ENCODE measurements at places on chromosomes 3 and 15. TPM values are rescaled to one million over a fixed set of nuclear protein-coding genes. Genes with fewer than 3 reads are reported as not detected.

LRRK1 gene
- total RNA-seq, result 24.9 TPM

ZMYND10 gene
- 14.2 TPM for total RNA-seq

TLR9 gene
- total RNA-seq, result 0.94 TPM

ARNT2 gene
- 38.2 TPM for total RNA-seq

DNA sequence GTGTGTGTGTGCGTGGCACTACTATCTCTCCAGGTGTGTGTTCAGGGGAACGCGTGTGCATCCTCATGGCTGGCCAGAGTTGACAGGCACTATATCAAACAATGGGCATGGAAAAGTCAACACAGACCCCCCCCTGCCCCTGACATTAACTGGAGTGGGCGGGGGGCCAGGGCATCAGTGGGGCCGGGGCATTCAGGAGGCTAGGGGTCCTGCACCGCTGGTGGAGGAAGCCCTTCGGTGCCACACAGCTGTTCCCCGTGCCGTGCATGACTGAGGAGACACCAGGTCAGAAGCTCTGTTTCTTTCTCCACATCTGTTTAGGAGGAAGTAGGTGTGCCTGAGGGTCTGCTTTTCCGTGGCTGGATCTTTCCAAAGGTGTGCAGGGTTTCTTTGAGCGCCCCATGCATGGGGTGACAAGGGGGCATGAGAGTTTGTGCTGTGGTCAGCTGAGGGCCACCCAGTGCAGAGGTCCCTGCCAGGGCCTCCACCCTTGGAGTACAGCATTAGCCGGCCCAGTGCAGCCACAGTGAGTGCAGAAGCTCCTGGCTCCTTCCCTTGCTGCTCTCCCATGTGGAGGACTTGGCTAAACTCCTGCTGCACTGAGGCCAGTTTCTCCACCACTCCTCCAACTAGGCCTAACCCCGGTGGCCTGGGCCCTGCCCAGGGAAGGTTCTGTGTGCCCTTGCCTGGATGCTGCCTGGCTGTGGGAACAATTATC, 7.5 kb downstream of the C3orf22 start:
- H3K4me3 ChIP-seq, result no peak overlapping the region
- H3K27ac ChIP-seq, result no peak overlapping the region
- H3K27me3 ChIP-seq, result no peaks in the 10 kb centered on the region
- H3K36me3 ChIP-seq, result no peaks in the 10 kb centered on the region
- DNase-seq, result peak; percentile 32

DNA sequence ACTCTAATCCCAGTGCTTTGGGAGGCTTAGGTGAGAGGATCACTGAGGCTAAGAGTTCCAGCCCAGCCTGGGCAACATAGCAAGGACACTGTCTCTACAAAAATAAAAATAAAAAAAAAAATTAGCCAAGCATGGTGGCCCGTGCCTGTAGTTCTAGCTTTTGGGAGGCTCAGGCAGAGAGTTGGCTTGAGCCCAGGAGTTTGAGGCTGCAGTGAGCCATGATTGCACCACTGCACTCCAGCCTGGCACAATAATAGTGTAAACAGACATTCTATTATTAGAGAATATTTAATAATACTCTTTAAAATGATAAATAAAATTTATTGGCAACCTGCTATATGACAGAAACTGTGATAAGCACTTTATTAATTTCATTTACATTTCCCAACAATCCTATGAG, 908.9 kb downstream of the TUSC7 start:
- no peaks in the 10 kb centered on the region for H3K4me1 ChIP-seq
- no peak for DNase-seq
- no peaks in the 10 kb centered on the region for H3K36me3 ChIP-seq
- no peaks in the 10 kb centered on the region for H3K27me3 ChIP-seq

DNA sequence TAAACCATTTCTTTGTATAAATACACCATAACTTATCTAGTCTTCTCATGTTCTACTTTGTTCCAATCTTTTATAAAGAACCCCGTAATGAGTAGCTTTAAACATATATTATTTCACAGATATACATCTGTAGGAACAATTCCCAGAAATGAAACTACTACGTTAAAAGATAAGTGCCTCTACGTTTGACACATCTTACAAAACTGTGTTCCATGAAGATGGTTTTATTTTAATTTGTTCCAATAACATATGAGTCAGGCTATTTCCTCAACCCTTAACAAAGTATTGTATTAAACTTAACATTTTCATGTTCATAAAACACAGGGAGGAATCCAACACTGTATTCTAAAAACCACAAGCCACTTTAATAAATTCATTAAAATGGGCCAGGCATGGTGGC, 52.9 kb downstream of the TRPM7 start:
- H3K36me3 ChIP-seq, result peaks cover 8% of the 10 kb centered on the region
- DNase-seq, result no peak
- H3K4me1 ChIP-seq, result no peaks in the 10 kb centered on the region
- H3K27ac ChIP-seq, result no peak overlapping the region

DNA sequence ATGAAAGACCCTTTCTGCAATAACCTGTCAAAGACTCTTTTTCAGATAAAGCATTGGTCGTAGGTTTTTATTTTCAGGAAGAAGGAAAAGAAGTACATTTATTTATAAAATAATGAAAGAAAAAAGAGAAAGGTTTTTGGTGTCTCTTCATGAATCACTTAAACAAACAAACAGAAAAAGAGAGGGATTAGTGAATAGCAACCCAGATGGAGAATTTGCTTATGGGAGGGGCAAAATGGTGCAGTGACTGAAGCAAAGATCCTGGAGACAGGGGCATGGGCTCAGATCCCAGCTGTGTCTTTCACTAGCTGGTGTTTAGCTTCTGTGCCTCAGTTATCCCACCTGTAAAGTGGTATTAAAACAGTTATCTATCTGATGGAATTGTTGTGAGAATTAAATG, 78.6 kb upstream of the PFN2 start:
- no peak overlapping the region for H3K27ac ChIP-seq
- no peaks in the 10 kb centered on the region for H3K27me3 ChIP-seq

DNA sequence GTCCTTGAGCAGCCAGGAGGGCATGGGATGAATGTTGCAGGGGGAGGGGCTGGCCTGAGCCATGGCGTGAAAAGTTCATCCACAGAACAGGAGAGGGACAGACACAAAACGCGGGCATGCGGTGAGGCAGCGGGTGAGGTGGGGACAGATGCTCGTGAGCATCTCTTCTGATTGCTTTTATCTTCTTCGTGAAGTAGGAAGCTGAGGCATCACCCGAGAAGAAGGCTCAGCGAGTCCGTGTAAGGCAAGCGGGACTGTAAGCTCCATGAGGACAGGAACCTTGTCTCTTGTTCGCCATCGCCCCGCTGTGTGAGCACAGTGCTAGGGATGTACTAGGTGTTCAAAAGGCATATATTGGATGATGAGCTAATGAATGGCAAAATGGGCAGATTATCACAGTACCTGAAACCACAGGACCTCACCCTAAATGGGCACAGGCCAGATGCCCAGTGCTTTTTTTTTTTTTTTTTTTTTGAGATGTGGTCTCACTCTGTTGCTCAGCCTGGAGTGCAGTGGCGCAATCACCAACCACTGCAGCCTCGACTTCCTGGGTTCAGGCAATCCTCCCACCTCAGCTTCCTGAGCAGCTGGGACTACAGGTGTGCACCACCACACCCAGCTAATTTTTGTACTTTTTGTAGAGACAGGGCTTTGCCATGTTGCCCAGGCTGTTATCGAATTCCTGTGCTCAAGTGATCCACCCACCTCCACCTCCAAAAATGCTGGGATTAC, 46.8 kb downstream of the CPN2 start:
- no peak for DNase-seq
- peaks cover 14% of the 10 kb centered on the region for H3K4me1 ChIP-seq
- no peaks in the 10 kb centered on the region for H3K36me3 ChIP-seq
- H3K4me3 ChIP-seq, result no peak overlapping the region

DNA sequence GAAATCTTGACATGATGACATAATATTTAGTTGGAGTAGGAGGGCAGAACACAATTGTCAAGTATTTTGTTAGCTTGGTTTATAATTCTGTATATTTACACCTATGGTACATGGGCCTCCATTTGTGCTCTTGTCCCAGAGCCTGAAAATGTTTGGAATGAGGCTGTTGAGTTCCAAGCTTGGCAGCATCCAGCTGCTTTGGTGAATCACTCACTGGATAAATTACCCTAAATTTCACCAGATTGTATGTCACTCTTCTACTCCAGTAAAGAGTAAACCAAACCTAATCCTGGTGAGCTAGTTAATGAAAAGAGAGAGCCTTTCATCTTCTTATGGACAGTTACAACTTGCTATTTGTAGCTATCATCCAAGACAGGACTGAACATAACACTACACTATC, 928.7 kb downstream of the DIPK2A start:
- H3K36me3 ChIP-seq, result no peaks in the 10 kb centered on the region
- no peaks in the 10 kb centered on the region for H3K4me1 ChIP-seq
- H3K4me3 ChIP-seq, result no peak overlapping the region
- no peak for DNase-seq
- no peak overlapping the region for H3K27ac ChIP-seq

- H3K36me3 ChIP-seq, result no peaks in the 10 kb centered on the region
- H3K4me1 ChIP-seq, result no peaks in the 10 kb centered on the region
- no peaks in the 10 kb centered on the region for H3K27me3 ChIP-seq
- no peak overlapping the region for H3K4me3 ChIP-seq
Observed at GRCh38 chr3:19248767-19249166, 100.5 kb downstream of the KCNH8 start.

DNA sequence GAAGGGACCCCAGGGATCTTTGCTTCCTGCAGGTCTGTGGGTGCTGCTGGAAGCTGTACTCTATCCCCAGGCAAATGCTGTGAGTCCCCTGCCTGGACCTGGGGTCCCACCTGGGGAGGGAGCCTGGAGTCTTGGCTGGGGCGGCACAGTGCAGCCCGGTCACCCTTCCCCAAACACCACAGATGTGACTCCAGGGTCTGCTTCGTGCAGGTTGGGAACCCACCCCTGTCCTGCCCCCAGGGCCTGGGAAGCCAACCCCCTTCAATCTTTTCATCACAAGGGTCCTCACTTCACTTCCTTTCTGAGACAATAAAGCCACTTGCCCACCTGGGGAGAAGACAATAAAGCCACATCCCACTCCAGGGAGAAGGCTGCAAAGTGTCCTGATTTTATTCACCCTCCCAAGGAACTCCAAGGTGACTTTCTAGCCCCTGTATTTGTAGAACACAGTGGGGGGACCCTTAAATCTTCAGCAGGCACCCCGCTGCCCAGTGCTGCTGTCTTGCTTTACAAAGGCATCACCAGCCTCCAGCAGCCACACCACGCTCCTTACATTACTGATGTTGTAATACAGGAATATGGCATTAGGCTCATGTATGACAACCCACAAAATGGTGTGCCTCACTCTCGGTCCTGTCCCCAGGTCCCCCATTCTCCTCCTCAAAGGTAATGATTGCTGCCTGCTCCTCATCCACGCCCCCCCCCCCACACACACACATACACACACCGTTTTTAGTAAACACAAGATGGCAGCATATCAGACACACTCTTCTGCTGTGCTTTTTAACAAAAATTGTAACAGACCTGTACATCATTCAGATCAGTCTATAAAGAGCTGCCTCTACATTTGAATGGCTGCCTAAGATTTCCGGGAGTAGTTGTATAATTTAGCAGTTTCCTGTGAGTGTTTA, 9.9 kb downstream of the C3orf22 start:
- H3K4me1 ChIP-seq, result no peaks in the 10 kb centered on the region
- no peak overlapping the region for H3K4me3 ChIP-seq
- H3K36me3 ChIP-seq, result no peaks in the 10 kb centered on the region
- H3K27me3 ChIP-seq, result no peaks in the 10 kb centered on the region

DNA sequence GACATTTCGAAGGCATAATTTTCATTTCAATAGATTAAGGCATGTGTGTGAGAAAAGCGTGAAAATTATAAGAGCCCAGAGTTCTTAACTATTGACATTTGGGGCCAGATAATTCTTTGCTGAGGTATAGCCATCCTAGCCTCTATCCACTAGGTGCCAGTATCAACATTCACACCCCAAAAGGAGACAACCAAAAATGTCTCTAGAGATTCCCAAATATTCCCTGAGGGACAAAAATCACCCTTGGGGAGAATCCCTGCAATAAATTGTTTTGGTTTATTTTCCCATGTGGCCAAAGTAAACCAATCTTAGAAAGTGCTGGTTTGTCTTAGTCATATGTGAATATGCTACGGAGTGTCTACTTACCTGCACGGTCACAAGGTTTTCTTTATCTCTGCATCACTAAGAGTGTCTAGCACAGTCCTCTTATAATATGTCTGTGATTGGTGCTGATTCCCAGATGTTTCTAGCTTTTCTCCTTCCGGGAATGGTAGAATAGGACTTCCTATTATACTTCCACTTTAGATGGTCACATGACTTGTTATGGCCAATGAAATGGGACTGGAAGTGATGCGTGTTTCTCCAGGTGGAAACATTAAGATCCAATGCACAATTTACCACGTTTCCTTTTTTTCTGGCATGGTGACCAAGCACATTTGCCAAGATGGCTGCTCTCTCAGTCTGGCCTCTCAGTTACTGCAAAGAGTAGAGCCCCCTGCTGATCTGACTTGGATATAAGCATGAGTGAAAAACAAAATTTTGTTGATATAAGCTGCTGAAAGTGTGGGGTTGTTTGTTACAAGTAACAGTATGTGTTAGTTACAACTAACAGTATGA, 8.0 kb upstream of the KBTBD8 start:
- H3K4me1 ChIP-seq, result no peaks in the 10 kb centered on the region
- H3K27ac ChIP-seq, result no peak overlapping the region
- no peak for DNase-seq
- no peaks in the 10 kb centered on the region for H3K27me3 ChIP-seq
- H3K36me3 ChIP-seq, result no peaks in the 10 kb centered on the region
- no peak overlapping the region for H3K4me3 ChIP-seq

- H3K4me3 ChIP-seq, result no peak overlapping the region
- H3K27ac ChIP-seq, result no peak overlapping the region
- DNase-seq, result no peak
- H3K4me1 ChIP-seq, result no peaks in the 10 kb centered on the region
- H3K36me3 ChIP-seq, result peaks cover 8% of the 10 kb centered on the region
- no peaks in the 10 kb centered on the region for H3K27me3 ChIP-seq
Observed at GRCh38 chr3:69210068-69210730, 87.8 kb upstream of the LMOD3 start.

DNA sequence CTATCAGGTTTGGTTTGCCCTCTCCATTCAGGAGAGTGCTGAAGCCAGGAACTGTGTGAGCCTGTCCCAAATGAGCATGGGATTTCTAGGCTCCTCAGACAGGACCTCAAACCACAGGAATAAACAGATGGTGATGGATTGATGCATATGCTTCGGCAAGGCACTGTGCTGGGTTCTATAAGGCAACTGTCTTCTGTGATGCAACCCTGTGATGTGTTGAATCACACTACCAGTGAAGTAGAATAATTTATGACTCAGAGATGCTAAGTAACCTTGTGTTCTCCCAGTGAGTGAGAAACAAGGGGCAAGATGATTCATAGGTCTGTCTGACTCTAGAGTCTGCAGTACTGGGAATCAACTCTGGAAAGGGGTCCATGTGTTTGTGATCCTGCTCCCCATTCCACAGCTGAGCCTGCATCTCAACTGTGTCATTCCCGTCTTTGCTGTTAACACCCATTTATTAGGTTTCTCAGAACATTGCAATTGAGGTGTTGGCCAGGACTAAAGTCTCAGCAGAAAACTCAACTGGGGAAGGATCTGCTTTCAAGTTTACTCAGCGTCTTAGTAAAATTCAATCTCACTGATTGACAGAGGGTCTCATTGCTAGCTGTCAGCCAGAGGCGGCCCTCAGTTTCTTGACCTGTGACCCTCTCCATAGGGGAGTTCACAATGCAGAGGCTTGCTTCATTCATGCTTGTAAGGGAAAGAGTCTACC, 510.1 kb upstream of the CFAP20DC start:
- H3K4me3 ChIP-seq, result no peak overlapping the region
- no peaks in the 10 kb centered on the region for H3K36me3 ChIP-seq
- H3K27me3 ChIP-seq, result no peaks in the 10 kb centered on the region
- no peaks in the 10 kb centered on the region for H3K4me1 ChIP-seq
- no peak for DNase-seq

- no peaks in the 10 kb centered on the region for H3K4me1 ChIP-seq
- no peak overlapping the region for H3K4me3 ChIP-seq
- H3K27me3 ChIP-seq, result no peaks in the 10 kb centered on the region
Observed at GRCh38 chr15:58015565-58015964, 49.9 kb downstream of the ALDH1A2 start.
